ENCODE measurements at places on chromosomes 5 and 9. TPM values are rescaled to one million over a fixed set of nuclear protein-coding genes. Genes with fewer than 3 reads are reported as not detected.
A peak's percentile ranks its signal among the peaks of the same experiment; 100 is the strongest.

The NMUR2 gene
- polyA plus RNA-seq = 0.30 TPM

The FRMD3 gene
- 9.9 TPM for polyA plus RNA-seq

The SUSD3 gene
- 34.6 TPM for polyA plus RNA-seq

The FAM153A gene
- 1.6 TPM for polyA plus RNA-seq

The PFN3 gene
- not detected for polyA plus RNA-seq

- no peak for DNase-seq
These were observed 6.9 kb upstream of the OTP start for GRCh38 chr5:77645158-77645994.

DNA sequence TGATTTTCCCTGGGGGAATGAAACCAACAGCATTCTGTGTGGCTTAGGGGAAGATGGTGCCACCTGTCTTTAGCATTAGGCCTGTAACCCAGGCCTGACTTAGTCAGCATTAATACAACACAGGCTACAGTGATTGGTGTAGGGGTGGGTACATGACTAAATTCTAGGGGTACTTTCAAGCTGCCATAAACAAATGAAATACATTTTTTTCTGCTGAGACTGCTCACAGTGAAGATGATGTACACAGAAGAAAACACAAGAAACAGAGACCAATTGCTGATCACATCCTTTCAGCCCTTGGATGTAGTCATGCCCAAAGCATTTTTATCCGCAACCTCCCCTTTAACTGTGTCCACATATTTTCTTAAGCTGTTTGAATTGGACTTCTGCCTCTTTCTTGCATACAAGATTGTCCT, 527.2 kb downstream of the KCTD16 start:
- no peak for DNase-seq

- DNase-seq = no peak
These were observed 35.6 kb downstream of the ERGIC1 start for GRCh38 chr5:172869691-172870090.

GRCh38 chr5:9284781-9285307, 261.0 kb downstream of the SEMA5A start:
- DNase-seq = peak; percentile 35

DNA sequence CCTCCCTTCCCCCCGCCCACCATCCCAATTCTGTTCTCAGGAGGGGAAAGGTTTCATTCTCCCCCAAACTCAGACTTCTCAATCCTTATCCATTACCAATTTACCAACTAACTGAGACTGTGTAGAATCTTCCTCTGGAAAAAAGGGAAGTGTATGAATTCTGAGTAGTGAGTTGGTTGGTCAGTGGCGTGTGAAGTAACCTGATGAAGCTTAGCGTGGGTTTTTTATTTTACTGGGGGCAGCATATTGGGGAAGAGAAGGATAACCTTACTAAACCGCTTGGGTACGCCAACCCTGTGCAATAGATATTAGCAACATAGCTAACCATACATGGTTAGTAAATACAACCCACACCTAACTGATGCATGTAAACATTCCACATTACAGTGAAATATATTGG, 1.1 kb upstream of the DNAJC21 start:
- DNase-seq = no peak

DNA sequence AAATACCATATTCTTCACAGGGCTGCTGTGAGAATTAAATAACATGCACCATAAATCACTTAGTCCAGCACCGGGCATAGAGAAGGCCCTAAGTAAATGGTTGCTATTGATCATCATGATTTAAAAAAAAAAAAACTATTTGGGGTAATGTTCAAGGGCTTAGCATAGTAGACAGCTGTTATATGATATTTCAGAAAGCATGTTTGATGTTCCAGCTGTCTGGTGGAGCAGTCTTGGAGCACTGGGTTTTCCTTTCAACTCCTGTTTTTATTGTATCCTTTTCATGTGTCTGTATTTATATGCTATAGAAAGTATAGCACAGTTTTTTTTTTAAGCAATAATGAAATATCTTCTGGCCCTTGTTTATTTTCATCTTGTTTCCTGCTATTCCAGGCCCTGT, 28.0 kb upstream of the TOMM5 start:
- DNase-seq = no peak
